ENCODE measurements at places on chromosomes 6 and 20.
A peak's percentile ranks its signal among the peaks of the same experiment; 100 is the strongest.

DNA sequence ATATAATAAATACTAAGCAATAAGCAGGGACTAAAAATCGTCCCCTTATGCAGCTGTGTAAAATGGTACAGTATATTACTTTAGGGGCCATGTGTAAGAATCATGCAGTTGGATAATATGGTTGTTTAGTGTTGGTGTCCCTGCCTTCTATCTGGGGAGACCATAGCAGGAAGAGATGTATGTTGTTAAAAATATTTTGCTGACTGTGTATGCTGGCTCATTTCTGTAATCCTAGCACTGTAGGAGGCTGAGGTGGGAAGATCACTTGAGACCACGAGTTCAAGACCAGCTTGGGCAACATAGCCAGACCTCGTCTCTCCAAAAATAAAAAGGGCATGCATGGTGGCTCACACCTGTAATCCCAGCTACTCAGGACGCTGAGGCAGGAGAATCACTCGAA lies 5.6 kb downstream of the PANK2 start:
- no peak for DNase-seq

- DNase-seq = peak; percentile 84
Observed at GRCh38 chr20:34824806-34825529, 483 bp downstream of the NCOA6 start.

DNA sequence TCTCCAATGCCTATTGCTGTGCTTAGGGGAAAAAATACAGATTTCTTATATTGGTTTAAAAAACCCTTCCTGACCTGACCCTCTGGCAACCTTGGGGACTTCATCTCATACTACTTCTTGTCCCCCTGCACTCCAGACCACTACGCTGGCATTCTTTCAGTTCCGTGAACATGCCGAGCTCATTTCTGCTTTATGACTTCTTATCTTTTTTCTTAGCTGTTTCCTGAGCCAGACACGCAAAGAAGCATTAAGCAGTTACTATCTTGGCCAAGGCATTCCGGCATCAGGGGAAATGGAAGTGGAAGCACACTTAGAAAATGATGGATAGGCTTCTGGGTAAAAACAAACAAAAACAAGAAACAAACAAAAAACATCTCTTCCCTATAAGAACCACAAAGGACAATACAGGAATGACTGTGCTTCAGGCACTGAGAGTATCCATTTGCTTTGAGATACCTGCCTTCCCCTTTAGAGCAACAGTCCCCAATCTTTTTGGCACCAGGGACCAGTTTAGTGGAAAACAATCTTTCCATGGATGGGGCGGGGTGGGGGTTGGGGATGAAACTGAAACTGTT lies 4.4 kb upstream of the CCDC28A start:
- DNase-seq = peak; percentile 96

DNA sequence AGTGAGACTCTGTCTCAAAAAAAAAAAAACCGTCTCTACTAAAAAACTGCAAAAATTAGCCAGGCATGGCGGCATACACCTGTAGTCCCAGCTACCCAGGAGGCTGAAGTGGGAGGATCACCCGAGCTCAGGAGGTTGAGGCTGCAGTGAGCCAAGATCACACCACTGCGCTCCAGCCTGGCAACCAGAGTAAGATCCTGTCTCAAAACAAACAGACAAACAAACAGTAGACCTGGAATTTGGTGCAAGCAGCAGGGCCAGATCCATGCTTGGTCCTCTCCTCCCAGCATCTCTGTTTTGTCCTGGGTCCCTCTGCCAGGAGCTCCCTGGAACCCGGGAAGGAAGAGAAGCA lies 11.6 kb downstream of the RIPOR3 start:
- no peak for DNase-seq

GRCh38 chr20:53270792-53271375 lies 298.7 kb downstream of the TSHZ2 start:
- DNase-seq = no peak

DNA sequence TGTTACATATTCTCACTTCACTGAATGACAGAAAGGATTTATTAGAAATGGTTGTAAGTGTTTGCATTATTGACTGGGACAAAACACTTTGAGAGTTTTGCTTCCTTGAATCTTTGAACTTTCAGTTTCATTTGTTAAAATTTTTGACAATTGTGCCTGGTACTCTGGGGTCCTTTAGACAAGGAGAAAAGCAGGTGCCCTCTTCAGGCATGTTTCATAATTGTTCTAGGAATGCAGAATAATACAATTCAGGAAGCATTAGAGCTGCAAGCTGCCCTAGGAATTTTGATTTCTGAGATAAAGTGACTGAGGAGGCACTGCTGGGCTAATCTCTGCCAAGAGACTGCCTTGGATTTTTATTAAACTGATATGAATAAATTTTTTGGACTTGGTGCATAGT lies 49.7 kb downstream of the TOP1 start:
- DNase-seq = peak; percentile 58

GRCh38 chr20:33377366-33377765 lies 24.0 kb downstream of the CDK5RAP1 start:
- DNase-seq = no peak

DNA sequence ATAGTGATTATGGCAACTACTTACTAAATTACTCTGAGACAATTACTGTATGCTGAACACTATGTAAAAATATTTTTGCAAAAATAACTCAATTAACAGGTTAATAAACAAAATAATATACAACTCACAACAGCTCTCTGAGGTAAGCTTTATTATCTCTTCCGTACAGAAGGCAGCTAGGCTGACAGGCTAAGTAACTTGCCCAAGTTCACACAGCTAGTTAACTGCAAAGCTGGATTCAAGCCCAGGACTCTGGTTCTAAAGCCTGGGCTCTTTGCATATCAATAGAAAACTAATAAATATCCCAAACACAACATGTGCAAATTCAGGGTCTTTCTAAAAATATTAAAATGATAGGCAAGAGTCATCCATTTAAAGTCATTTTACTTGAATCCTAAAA lies 169.5 kb upstream of the BEND3 start:
- DNase-seq = no peak

- DNase-seq = no peak
Observed at GRCh38 chr20:50680105-50680960, 11.0 kb downstream of the RIPOR3 start.
